ENCODE measurements at places on chromosomes 11 and 22. TPM values are rescaled to one million over a fixed set of nuclear protein-coding genes. Genes with fewer than 3 reads are reported as not detected.

Gene CD6
- total RNA-seq = 414 TPM

Gene LYVE1
- not detected for total RNA-seq

Gene GSTT2
- not detected for total RNA-seq

Gene OR52I1
- total RNA-seq = not detected

Gene OR51B4
- not detected for total RNA-seq

GRCh38 chr11:92128026-92128425 lies 96.6 kb upstream of the FAT3 start:
- H3K4me3 ChIP-seq = no peak overlapping the region
- no peaks in the 10 kb centered on the region for H3K4me1 ChIP-seq
- H3K27ac ChIP-seq = no peak overlapping the region
- no peaks in the 10 kb centered on the region for H3K36me3 ChIP-seq
- DNase-seq = no peak

- no peaks in the 10 kb centered on the region for H3K4me1 ChIP-seq
- no peak overlapping the region for H3K4me3 ChIP-seq
- peaks cover 36% of the 10 kb centered on the region for H3K36me3 ChIP-seq
- no peak overlapping the region for H3K27ac ChIP-seq
- H3K27me3 ChIP-seq = no peaks in the 10 kb centered on the region
Measured at GRCh38 chr11:62141111-62142042, 17.6 kb downstream of the INCENP start.

DNA sequence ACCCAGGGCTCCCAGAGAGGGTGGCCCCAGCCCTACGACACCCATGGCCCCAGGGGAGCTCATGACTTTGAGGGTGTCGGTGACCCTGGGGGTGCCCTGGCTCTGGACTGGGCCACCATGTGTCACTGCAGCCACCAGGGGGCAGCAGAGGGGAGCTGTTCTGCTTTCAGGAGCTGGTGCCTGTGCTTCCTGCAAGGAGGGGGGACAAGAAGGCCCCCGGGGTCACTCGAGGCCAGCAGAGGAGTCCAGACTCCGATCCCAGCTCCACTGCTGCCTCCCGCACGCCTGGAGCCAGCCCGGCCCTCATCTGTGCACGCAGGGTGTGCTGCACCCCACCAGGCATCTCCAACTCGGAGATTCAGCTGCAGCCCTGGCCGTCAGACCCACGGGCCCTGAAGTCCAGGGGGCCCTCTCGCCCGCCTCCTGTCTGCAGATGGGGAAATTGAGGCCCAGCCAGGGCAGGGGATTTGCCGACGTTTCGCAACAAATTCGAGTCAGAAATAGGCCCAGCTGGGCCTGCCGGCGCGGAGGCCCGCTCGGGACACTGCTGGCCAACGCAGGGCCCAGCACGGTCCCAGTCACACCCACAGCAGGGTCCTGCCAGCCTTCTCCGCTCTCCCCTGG lies 29.5 kb upstream of the WNT7B start:
- DNase-seq = peak; percentile 81
- no peaks in the 10 kb centered on the region for H3K4me1 ChIP-seq
- no peaks in the 10 kb centered on the region for H3K36me3 ChIP-seq
- no peak overlapping the region for H3K27ac ChIP-seq
- no peaks in the 10 kb centered on the region for H3K27me3 ChIP-seq

- no peaks in the 10 kb centered on the region for H3K4me1 ChIP-seq
- peaks cover 18% of the 10 kb centered on the region for H3K36me3 ChIP-seq
- H3K4me3 ChIP-seq = no peak overlapping the region
Measured at GRCh38 chr22:41338614-41339212, 37.4 kb downstream of the ZC3H7B start.

DNA sequence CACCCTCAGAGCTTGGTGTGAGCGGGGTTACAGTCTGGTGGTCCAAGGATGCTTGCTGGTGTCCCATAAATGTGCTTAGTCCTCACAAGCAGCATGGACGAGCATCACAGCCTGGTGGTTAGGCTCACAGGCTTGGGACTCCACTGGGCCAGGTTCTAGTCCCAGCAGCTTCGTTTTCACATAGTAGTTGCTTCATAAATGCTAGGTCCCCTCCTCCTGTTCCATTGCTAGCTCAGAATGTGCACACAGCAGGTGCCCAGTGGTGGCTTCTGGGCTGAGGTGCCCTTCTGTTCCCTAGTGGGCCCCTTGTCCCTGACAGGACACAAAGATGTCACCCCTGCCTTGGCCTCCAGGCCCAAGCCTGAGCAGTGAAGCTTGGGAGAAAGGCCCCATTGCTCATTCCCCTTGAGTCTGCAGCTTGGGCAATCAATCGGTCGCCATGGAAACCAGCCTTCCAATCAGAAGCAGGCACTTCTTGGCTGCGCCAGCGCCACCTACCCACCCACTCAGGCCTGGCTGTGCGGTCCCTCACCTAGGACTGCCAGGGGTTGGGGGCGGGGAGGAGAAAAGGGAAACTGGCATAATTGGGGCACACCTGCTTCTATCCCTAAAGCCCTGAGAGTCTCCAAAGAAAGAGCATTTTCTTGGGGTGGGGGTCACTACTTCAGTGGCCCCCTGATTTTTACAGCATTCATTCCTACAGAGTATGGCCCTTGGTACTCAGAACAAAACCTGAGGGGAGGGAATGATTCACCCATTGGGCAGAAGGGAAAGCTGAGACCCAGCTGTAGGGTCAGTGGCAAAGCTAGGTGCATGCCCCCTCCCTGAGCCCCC lies 48.1 kb downstream of the CYTH4 start:
- DNase-seq = no peak
- peaks cover 11% of the 10 kb centered on the region for H3K4me1 ChIP-seq
- no peak overlapping the region for H3K27ac ChIP-seq
- no peaks in the 10 kb centered on the region for H3K36me3 ChIP-seq
- peaks cover 17% of the 10 kb centered on the region for H3K27me3 ChIP-seq
- no peak overlapping the region for H3K4me3 ChIP-seq

DNA sequence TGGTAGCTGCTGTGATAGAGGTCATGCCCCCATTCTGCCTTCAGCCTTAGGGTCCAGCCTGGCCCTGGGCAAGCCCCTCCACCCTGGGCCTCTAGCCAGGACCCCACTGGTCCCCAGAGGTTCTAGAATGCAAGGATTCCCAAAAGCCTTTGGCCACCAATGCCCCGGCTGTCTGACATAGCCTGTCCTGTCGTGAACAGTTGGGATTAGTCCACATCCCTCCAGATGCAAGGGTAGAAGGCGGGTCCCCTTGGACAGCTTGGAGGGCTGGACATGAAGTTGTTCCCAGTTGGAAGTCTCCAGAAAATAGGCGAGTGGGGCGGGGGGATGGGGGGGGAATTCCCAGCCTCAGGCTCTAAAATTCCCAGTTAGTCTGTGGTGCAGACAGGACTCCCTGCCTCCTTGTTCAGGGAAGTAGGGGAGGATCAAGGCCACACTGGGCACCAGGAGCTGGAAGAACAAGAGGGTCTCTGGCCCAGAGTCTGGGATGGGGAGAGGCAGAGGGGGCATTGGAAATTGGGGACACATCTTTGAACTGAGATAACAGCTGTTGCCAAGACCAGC lies 5.2 kb upstream of the ADORA2A start:
- no peaks in the 10 kb centered on the region for H3K27me3 ChIP-seq
- H3K4me1 ChIP-seq = peaks cover 27% of the 10 kb centered on the region
- no peak overlapping the region for H3K4me3 ChIP-seq
- DNase-seq = no peak
- H3K27ac ChIP-seq = no peak overlapping the region

- H3K27me3 ChIP-seq = no peaks in the 10 kb centered on the region
- no peak overlapping the region for H3K27ac ChIP-seq
- peaks cover 15% of the 10 kb centered on the region for H3K4me1 ChIP-seq
- peaks cover 88% of the 10 kb centered on the region for H3K36me3 ChIP-seq
- H3K4me3 ChIP-seq = no peak overlapping the region
- peak; percentile 40 for DNase-seq
Measured at GRCh38 chr11:67252831-67253239, 13.4 kb upstream of the GRK2 start.

DNA sequence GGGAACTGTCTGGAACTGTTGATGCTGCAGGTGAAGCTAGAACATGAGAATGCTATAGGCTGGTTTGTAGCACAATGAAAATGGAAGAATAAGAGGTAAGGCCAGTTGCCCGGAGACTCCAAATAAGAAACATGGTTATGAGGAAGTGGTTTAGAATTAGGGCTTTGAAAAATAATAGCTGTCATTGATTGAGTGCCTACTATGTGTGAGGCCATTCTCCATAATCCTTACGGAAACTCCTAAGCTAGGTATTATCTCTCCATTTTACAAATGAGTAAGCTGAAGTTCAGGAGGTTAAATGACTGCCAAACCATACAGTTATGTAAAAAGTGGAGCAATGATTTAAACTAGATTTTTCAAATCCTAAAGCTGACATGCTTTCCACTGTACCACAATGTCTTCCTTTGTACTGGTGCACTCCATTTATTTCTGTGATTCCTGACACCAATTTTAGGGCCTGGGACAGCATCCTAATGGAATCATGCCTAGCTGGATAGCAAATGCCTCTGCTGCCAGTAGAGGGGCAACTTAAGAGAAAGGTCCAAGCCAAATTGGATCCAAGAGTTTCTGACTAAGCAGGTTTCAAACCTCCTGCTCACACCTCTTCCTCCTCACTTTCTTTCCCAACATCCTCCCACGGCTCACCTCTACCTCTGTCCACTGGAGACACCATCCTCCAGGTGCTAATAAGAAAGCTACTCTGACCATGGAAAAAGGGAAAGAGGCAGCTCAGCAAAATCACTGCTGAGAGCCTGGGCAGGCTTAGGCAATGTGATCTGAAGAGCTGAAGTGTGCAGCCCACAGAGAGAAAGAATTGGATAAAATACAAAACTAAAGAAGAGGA lies 46.9 kb upstream of the PICALM start:
- H3K27ac ChIP-seq = no peak overlapping the region
- no peaks in the 10 kb centered on the region for H3K36me3 ChIP-seq
- H3K27me3 ChIP-seq = no peaks in the 10 kb centered on the region

DNA sequence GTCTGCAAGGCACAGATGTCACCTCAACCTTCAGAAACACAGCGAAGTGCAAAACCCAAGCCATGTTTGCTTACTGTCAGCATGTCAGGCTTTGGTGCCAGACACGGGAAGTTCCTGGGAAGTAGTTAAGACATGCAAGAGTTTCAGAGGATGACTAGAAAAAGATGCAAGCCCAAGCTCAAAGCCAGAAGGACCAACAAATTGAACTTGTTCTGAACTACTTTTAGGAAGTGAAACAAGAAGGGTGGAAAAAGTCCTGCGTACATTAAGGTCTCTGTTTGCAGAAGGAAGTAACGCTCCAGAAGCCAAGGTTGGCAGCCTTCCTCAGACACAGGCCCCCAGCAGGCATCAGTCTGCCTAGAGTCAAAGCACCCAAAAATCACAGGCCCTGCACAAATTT lies 2.6 kb downstream of the AP1B1 start:
- DNase-seq = no peak
- no peak overlapping the region for H3K4me3 ChIP-seq
- no peaks in the 10 kb centered on the region for H3K27me3 ChIP-seq
- peaks cover 57% of the 10 kb centered on the region for H3K4me1 ChIP-seq

DNA sequence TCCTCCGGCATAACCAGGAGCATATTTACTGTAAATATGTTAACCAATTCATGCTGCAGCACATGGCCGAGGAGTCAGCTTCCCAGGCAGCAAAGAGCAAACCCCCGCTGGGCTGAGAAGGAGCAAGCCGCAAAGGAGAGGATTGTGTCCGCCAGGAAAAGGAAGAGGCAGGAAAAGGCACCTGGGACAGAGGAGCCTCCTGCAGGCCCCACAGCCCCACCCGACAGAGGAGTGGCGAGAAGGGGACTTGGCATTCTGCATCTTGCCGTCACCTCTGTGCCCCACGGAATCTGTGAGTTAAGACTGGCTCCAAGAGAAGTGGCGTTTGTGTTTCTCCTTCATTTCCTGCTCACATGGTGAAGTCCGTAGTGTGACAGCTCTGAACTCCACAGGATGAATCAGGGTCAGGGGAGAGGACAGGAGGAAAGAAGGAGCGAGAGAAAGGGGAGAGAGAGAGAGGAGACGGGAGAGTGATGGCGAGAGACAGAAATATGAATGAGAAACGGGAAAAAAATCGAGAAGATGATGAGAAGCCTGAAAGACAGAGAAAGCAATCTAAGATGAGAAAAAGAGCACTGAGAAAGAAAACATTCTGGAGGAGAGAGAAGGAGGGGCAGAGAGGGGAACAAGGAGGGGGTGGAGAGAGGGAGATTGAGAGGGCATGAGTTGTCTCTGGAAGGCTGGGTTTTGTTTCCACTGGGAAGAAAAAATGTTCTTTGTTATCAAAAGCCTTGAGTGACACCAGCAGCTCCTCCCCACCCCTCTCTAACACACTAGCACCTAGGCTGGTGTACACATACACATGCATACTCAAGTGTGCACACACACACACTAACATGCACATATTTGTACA lies 489.6 kb downstream of the MN1 start:
- no peak for DNase-seq
- no peaks in the 10 kb centered on the region for H3K36me3 ChIP-seq
- no peak overlapping the region for H3K27ac ChIP-seq
- no peak overlapping the region for H3K4me3 ChIP-seq
- H3K27me3 ChIP-seq = no peaks in the 10 kb centered on the region

DNA sequence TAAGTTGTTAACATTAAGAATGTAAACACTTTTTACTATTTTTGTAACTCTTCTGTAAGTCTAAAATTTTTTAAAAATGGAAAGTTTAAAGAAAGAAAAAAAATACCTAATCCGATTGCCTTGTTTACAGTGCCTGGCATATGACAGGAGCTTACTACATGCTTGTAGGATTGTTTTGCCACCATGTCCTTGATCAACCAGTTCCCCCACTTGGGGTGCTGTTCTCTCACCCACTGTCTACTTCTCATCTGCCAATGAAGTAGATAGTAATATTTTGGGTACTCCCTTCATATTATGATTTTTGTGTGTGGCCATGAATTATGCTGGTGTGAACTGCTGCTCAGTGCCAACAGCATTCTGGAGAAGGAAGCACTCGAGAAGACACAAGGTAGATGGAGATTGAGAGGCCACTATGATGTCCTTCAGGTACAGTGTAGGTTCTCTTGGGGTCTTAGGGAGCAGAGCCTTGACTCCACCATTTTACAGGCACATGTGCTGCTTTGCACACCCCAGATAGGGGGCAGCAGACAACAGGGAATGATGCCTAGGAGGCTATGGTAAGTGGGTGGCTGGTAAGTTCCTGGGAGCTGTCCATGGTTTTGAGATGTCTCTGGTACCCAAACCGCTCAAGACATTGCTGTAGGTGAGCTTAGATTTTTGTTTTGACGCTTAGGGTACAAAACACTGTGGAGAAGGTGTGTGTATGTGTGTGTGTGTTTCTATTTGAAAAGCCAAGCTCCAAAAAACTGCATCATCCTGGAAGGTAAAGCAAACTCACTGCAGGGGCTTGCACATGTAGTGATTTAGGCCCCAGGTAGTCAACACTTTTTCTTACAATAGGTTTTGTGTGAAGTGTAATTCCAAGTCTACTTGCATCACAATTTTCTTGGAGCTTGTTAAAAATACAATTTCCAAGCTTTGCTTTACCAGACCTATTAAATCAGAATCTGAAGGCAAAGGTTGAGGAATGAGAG lies 494.5 kb upstream of the LARGE1 start:
- no peak overlapping the region for H3K4me3 ChIP-seq
- no peak for DNase-seq

DNA sequence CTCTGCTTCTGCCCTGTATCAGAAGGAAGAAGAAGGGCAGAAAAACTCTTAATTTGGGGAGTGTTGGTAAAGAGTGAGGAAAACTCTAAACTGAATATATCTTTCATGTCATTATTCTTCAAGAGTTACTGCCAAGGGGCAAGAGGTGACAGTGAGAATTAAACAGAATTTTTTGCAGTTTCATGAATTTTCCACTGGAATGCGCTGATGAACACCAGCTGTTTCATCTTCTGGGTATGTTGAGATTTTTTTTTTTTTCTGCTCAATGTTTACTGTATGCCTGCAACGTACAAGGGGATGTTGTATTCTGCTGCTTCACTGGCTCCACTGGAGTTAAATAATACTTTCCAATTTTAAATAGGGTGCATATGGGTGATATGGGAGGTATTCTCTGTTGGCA lies 117.8 kb downstream of the FAM76B start:
- no peak for DNase-seq
- no peak overlapping the region for H3K27ac ChIP-seq
- no peaks in the 10 kb centered on the region for H3K36me3 ChIP-seq
- no peaks in the 10 kb centered on the region for H3K27me3 ChIP-seq

Measured in CD4-positive, alpha-beta memory T cell (primary cell).